ENCODE measurements at places on chromosomes 13 and 19.

- no peak for DNase-seq
Measured at GRCh38 chr13:52723181-52723580, 16.4 kb downstream of the CNMD start.

DNA sequence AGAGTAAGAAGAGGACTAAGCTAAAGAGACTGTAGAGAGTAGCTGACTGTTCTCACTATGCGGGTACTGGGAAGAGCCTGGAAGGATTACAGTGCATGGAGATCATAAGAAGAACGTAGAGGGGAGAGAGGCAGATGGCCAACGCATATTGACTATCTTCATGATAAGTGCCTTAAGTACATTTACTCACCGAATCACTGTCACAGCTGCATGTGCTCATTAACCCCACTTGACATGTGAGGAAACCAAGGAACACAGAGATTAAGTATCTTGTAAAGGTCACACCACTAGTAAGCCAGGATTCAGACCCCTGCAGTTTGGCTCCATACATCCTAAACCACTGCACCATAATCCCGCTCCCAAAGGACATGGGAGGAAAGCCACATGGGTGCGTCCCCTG lies 34.1 kb downstream of the SMAD9 start:
- no peak for DNase-seq

GRCh38 chr13:93915269-93915809 lies 564.1 kb downstream of the DCT start:
- DNase-seq: peak; percentile 42

- DNase-seq: peak; percentile 9
Measured at GRCh38 chr19:33785795-33786194, 10.9 kb upstream of the KCTD15 start.

- no peak for DNase-seq
Measured at GRCh38 chr13:46297361-46297811, 85.7 kb downstream of the LRRC63 start.

DNA sequence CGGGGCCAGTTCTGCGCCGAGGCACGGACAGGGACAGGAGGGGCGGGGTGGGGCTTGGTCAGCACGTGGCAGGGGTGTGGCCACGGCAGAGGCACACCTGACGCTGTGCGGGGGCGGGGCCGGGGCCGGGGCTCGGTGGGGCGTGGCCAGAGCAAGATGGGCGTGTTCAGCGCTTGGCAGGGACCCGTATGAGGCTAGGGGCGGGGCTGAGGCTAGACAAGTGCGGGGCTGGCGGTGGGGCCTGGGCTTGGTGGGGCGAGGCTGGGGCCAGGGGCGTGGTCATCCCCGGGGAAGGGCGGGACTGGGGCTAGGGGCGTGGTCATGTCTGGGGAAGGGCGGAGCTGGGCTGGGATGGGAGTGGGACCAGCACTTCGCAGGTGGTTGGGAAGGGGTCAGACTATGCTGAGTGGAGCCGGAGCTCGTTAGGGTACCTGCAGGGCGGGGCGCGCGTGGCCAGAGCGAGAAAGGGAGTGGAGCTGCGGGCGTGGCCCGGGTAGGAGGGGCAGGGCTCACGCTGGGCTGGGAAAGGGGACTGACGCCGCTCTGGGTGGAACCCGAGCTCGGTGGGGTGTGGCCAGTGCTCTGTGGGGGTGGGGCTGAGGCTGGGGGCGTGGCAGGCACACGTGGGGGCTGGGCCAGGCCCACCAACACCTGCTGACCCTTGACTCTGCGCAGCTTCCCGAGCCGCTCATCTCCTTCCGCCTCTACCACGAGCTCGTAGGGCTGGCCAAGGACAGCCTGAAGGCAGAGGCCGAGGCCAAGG lies 12.8 kb downstream of the POLR2E start:
- DNase-seq: no peak

DNA sequence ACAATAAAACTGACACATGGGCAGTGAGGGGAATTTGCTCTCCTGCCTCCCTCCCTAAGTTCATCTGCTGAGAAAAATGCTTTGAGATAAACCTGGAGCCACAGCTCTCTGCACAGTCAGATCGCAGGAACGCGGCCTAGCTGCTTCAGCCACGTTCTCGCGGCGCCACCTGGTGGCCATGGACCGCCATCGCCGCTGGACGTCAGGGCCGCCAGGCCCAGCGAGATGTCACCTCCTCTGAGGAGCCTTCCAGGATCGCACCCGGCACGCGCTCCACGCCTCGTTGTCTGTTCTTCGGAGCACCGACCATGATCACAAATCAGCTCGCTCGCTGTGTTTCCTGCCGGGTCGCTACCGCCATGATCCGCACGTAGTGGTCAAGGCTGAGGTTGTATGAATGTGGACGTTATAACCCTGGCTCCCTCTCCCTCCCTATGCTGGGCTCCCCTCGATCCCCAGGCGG lies 20.6 kb upstream of the USP29 start:
- peak; percentile 52 for DNase-seq

- peak; percentile 21 for DNase-seq
Measured at GRCh38 chr19:10769533-10770491, 51.9 kb downstream of the DNM2 start.

- no peak for DNase-seq
Measured at GRCh38 chr19:1285737-1286360, at the start of gene EFNA2. Gene EFNA2 (plus strand): TSS chr19:1285873. CDS start chr19:1286169, 296 bp downstream.

- DNase-seq: no peak
Measured at GRCh38 chr13:110610955-110611595, 4.3 kb upstream of the NAXD start.

DNA sequence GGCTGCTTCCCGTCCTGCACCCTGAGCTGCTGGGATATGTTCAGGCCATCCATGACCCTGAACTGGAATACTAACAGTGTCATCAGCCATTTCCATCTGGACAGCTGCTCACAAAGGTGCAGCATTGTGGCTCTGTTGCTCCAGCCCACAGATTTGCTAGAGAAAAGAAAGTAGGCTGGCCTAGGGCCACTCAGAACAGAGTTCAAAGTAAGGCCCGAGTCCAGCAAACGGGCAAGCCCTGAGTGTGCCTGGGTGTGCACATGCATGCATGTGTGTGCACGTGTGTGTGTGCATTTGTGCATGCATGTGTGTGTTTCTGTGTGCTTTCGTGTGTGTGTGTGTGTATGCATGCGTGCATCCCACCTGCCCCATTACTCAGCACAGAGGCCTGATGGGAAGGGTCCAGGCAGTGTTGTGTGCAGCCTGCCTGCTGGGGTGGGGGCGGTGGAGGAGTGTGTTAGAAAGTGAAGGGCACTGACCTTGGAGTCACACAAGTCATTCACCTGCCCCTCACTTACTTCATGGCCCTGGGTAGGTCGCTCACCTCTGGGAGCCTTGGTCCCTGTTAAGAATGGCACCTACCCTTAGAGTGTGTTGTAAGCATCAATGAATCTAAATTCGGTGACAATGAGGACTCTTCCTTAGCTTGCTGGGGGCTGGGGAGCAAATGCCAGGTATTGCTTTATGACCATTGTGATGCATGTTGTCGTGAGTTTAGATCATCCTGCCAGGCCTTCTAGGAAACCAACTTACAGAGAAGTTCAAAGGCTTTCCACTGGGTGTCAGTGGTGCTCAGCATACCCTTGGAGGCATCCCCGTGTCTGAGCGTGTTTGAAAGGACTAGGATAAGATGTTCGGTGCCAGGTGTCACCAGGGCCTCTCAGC lies 53.2 kb downstream of the GPR12 start:
- peak; percentile 67 for DNase-seq

DNA sequence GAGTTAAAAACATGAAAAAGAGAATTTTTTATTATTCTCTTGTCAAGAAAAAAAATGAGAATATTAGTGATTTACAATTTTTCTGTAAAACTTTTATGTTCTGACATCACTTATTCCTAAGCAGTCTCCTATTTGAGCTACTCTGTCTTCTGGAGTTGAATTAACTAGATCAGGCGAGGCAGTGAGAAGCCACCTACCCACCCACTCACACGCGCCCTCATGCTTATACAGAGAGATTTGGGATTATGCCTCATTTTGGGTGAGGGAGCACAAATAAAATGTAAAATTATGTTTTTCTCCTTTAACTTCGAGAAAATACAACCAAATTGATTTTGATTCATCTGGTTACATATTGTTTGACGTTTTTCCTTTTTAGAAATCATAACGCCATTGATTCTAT lies 424.5 kb downstream of the ITGBL1 start:
- no peak for DNase-seq

GRCh38 chr13:110784704-110785103 lies 71.2 kb downstream of the ING1 start:
- no peak for DNase-seq

- DNase-seq: peak; percentile 19
Measured at GRCh38 chr13:20190481-20191310, 2.0 kb downstream of the GJB2 start.

GRCh38 chr13:103866048-103866447 lies 799.8 kb upstream of the SLC10A2 start:
- no peak for DNase-seq

- no peak for DNase-seq
Measured at GRCh38 chr13:67619995-67620380, 389.9 kb upstream of the PCDH9 start.

GRCh38 chr19:15249528-15249874 lies 17.3 kb upstream of the EPHX3 start:
- no peak for DNase-seq

- no peak for DNase-seq
Measured at GRCh38 chr13:76943646-76944045, 4.7 kb upstream of the ACOD1 start.

- peak; percentile 62 for DNase-seq
Measured at GRCh38 chr13:41411522-41411921, 45.8 kb upstream of the RGCC start.

- no peak for DNase-seq
Measured at GRCh38 chr13:51437550-51438127, 15.2 kb downstream of the INTS6 start.

DNA sequence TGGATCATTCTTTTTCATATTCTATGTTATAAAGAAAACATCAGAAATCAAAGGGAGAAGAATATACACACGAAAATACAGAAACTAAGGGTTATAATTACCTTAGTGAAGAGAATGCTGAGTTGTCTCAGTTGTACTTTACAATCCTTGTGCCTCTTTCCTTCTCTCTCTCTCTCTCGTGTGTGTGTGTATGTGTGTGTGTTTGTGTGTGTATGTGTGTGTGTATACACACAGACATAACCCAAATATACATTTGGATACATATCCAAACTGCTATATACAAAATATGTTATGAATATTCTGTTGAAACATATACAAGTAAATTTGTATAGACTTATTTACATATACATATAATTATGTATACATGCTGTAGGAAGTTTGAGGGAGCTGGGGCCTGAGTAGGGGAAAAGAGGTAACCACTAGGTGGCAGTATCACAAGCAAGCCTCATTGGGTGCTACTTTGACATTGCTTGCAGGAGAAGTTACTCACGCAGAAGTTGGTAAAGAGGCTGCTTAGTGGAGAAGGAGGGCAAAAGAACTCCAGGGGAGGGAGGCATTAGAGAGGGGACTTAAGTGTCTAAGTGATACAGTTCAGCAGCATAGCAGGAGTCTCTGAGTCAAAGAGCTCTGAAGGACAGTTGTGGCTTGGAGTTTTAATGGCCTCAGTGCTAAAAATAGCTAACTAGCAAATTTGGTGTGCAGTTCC lies 465.1 kb upstream of the PCDH20 start:
- DNase-seq: no peak

GRCh38 chr13:46182491-46182877 lies 507 bp upstream of the LCP1 start:
- no peak for DNase-seq

DNA sequence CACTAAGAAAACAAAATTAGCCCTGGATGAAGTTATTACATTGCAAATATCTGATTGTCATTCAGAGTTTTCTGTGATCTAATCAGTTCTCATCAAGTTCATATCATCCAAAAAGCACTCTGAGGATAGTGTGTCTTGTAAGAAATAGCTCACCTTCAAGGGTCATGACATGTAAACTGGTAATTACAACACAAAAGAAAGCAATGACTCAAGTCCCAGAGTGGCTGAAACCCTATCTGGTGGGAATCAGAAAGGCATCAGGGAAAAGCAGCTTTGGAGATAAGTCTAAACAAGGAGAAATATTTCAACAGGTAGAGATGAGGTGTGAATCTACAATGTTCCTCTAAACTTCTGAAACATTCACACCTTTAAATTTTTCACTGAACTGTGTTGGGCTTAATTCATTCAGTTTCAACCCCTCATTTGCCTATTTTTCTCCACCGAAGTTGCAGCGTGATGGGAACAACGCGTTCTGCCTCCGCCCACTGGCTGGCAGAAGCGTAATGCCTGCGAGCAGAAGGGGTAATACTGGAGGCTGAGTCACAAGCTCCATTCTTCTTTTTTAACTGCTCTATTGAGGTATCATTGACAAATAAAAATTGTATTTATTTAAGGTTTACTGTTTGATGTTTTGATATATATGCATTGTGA lies 155.2 kb upstream of the IPO5 start:
- DNase-seq: peak; percentile 81

DNA sequence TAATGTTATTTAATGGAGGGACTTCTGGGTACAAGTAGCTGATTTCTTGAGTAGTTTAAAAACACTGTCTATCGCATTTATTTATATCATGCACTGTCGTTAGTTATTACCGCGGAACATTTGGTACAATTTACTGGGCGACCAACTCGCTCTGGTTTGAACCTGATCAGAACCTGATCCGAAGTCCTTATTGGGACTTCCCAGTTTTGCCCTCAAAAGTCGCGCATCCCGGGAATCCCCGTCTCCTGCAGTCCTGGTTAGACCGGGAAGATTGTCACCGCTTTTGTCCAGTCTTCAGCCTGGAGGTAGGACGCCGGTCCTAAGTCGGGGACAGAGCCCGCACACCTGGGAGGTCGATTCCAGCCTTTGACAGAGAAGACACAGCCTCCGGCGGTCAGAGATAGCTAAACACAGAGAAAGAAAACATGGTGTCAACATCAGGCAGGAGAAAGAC lies 694 bp downstream of the CLN5 start:
- DNase-seq: no peak

DNA sequence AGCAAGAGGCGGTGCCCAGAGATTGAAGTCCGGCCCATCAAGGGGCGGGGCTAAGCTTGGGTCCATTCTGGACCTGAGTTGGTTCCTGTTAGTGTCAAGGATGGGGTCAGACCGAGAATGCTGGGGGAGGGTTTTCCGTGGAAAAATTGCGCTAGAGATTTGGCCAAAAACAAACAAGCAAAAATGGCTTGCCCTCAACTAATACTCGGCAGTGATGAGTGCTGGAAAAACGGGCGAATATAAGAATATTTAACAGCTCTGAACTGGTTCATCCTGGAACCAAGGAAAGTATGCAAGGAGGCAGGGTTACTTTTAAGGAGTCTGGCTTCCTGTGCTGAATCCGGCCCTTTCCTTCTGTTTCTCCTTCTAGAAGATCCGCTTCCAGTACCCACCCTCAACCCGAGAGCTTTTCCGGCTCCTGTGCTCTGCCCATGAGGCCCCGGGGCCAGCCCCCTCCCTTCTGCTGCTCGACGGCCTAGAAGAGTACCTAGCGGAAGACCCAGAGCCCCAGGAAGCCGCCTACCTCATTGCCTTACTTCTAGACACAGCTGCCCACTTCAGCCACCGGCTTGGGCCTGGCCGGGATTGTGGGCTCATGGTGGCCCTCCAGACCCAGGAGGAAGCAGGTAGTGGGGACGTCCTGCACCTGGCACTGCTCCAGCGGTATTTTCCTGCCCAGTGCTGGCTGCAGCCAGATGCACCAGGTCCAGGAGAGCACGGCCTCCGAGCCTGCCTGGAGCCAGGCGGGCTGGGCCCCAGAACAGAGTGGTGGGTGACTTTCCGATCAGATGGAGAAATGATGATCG lies 880 bp downstream of the SWSAP1 start:
- no peak for DNase-seq
